ENCODE measurements at places on chromosomes 6 and 20.

GRCh38 chr20:63409066-63409833, 48.1 kb upstream of the CHRNA4 start:
- H3K4me3 ChIP-seq, result no peak overlapping the region
- no peaks in the 10 kb centered on the region for H3K36me3 ChIP-seq

- DNase-seq, result no peak
- no peaks in the 10 kb centered on the region for H3K4me1 ChIP-seq
- H3K36me3 ChIP-seq, result no peaks in the 10 kb centered on the region
- no peak overlapping the region for H3K27ac ChIP-seq
- no peak overlapping the region for H3K4me3 ChIP-seq
Measured at GRCh38 chr6:168410035-168410434, 30.9 kb upstream of the SMOC2 start.

- H3K4me3 ChIP-seq, result no peak overlapping the region
- no peaks in the 10 kb centered on the region for H3K4me1 ChIP-seq
- no peaks in the 10 kb centered on the region for H3K27me3 ChIP-seq
- no peaks in the 10 kb centered on the region for H3K36me3 ChIP-seq
- H3K27ac ChIP-seq, result no peak overlapping the region
- DNase-seq, result no peak
Measured at GRCh38 chr6:128251445-128252340, 268.7 kb downstream of the PTPRK start.

GRCh38 chr6:115545672-115545986, 515.1 kb downstream of the FRK start:
- no peaks in the 10 kb centered on the region for H3K27me3 ChIP-seq
- H3K36me3 ChIP-seq, result no peaks in the 10 kb centered on the region
- H3K4me1 ChIP-seq, result no peaks in the 10 kb centered on the region
- H3K27ac ChIP-seq, result no peak overlapping the region
- no peak for DNase-seq

- no peak overlapping the region for H3K27ac ChIP-seq
- H3K4me3 ChIP-seq, result no peak overlapping the region
- no peak for DNase-seq
- H3K4me1 ChIP-seq, result no peaks in the 10 kb centered on the region
- H3K27me3 ChIP-seq, result no peaks in the 10 kb centered on the region
Measured at GRCh38 chr6:133606852-133607251, 282.1 kb upstream of the TCF21 start.

GRCh38 chr6:165220045-165220444, 89.4 kb downstream of the C6orf118 start:
- H3K27me3 ChIP-seq, result no peaks in the 10 kb centered on the region
- H3K27ac ChIP-seq, result no peak overlapping the region
- no peak overlapping the region for H3K4me3 ChIP-seq
- H3K4me1 ChIP-seq, result no peaks in the 10 kb centered on the region
- DNase-seq, result no peak

- DNase-seq, result no peak
- H3K27ac ChIP-seq, result no peak overlapping the region
- no peaks in the 10 kb centered on the region for H3K36me3 ChIP-seq
- no peaks in the 10 kb centered on the region for H3K4me1 ChIP-seq
Measured at GRCh38 chr20:10897336-10897735, 223.5 kb upstream of the JAG1 start.

GRCh38 chr6:125798734-125799508, 8.2 kb downstream of the NCOA7 start:
- H3K36me3 ChIP-seq, result peaks cover 6% of the 10 kb centered on the region
- no peak overlapping the region for H3K27ac ChIP-seq
- no peak for DNase-seq
- H3K4me1 ChIP-seq, result peaks cover 56% of the 10 kb centered on the region
- no peaks in the 10 kb centered on the region for H3K27me3 ChIP-seq

DNA sequence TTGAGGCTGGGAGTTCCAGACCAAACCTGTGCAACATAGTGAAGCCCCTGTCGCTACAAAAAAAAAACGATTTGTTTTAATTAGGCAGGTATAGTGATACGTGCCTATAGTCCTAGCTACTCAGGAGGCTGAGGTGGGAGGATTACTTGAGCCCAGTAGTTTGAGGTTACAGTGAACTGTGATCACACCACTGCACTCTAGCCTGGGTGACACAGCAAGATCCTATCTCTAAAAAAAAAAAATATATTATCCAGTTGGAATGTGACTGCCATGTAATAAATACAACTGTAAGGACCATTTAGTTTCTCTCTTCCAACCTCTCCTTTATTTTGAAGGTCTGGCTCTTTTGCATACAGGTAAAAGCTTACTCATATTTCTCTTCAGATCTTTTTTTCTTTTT, 571.5 kb downstream of the UTRN start:
- H3K4me1 ChIP-seq, result no peaks in the 10 kb centered on the region
- no peak overlapping the region for H3K4me3 ChIP-seq
- no peak overlapping the region for H3K27ac ChIP-seq
- H3K36me3 ChIP-seq, result peaks cover 13% of the 10 kb centered on the region
- H3K27me3 ChIP-seq, result no peaks in the 10 kb centered on the region

DNA sequence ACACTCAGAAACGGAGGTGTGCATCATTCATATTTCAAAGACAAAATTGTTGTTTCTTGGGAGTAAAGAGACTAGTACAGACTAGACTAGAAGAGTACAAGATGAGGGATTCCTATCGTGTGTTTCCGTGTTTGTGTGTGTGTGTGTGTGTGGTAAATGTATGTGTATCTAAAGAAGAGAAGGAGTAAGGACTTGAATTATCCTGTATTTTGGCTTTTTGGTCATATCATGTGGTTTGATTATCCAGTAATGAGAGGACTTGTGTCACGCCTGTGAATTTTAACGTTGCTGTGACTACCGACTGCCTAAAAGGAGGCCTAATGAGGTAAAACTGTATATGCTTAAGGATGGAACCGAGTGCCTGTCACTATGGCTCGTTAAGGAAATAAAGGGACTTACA, 44.4 kb upstream of the MAP7 start:
- no peak overlapping the region for H3K27ac ChIP-seq
- DNase-seq, result no peak
- H3K36me3 ChIP-seq, result peaks cover 66% of the 10 kb centered on the region
- H3K4me3 ChIP-seq, result no peak overlapping the region

DNA sequence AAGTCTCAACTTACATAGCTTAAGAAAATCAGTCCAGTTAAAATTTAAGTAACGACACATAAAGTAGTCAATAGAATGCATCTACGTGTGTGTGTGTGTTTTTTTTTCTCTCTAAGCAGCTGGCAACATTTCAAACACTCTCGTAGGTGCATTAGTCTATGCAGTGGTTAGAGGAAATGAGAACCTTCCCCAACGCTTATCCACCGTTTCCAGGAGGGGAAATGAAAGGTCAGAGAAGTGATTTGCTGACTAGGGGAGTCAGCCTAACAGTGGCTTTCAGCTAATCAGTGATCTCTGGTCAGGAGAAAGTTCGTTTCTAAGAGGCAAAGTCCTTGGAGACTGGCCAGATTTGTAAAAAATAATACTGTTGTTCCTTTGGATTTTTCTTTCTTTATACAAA, 806.6 kb downstream of the C6orf118 start:
- H3K27me3 ChIP-seq, result no peaks in the 10 kb centered on the region
- H3K4me1 ChIP-seq, result no peaks in the 10 kb centered on the region

DNA sequence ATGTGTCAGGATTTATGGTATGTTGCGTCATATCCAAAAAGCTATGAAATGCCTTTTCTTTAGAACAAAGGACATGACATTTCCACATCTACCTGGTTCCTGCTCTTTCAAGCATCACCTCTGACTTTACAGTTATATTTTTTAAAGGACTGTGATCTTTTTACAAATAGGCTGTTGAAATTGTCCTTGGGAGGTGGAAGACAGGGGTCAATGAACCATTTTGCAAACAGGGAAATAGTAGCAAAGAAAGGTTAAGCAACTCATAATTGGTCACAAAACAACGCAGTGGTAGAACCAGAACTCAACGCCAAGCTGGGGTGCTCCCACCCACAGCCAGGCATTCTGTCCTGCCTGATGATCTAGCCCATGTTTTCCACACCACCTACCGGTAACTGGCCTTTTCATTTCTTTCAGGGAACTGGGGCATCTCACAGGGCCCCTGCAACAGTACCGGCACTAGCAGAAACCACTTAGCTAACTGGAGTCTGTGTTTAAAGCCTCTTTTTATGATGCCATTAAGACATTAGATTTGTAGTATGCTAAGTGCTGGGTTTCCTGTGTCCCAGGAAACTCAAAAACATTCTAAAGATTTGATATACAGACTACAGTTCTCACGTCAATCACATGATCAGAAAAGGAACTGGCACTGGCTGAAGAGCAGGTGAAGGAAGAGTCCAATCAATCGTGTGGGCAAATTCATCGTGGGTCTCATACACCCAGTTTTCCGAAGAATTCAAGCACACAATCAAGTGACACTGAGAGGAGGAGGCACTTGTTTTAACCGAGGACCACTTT, 13.9 kb downstream of the ZNF217 start:
- H3K4me3 ChIP-seq, result peak overlapping the region; percentile 37
- H3K27me3 ChIP-seq, result no peaks in the 10 kb centered on the region
- peaks cover 66% of the 10 kb centered on the region for H3K4me1 ChIP-seq
- H3K36me3 ChIP-seq, result peaks cover 56% of the 10 kb centered on the region

- no peaks in the 10 kb centered on the region for H3K4me1 ChIP-seq
- peak; percentile 47 for DNase-seq
- H3K36me3 ChIP-seq, result no peaks in the 10 kb centered on the region
- no peaks in the 10 kb centered on the region for H3K27me3 ChIP-seq
Measured at GRCh38 chr6:166351715-166352285, 9.5 kb upstream of the SFT2D1 start.

DNA sequence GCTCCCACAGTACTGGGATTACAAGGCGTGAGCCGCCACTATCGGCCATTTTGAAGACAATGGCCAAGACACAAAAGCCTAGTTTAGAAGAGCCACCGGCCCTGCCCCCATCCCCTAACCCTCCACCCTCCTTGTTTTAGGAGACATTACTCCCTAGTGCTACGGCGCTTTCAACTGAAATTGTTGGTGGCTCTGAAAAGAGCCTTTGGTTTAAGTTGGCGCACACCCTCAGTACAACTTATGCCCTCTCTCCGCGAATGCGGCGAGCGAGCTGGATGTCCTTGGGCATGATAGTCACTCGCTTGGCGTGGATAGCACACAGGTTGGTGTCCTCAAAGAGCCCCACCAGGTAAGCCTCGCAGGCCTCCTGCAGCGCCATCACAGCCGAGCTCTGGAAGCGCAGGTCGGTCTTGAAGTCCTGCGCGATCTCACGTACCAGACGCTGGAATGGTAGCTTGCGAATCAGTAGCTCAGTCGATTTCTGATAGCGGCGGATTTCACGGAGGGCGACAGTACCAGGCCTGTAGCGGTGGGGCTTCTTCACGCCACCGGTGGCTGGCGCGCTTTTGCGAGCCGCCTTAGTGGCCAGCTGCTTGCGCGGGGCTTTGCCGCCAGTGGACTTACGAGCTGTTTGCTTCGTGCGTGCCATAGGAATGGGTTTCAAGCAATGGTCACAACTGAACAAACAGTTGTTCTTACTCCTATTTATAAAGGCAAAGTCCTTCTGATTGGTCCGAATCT, 114.9 kb upstream of the BTN3A2 start:
- peak overlapping the region; percentile 58 for H3K4me3 ChIP-seq
- H3K27ac ChIP-seq, result peak overlapping the region; percentile 77
- peak; percentile 71 for DNase-seq

DNA sequence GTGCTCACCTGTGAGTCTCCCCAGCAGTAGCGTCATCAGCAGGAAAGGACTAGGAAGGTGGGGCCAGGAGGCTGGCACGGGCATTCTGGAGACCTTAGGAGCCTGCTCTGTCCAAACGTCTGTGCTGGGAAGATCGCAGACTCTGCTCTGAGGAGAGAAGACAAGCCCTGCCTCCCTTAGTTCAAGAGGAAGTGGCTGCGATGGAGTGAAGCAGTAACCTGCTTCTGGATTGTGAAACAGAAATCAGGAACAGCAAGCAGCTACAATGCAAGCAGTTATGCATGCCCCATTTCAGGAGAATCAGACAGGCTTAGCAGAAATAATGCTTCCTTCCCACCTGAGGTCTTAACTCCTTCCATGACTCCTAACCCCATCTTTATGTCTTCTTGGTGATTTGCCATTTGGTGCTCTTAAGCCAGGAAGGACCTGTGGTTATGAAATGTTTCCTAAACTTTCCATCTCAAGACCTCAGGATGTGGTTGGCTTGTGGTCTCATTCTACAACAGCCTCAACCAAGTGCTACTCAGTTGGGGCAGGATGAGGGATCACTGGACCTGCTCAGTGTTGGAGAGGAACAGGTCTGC, at the start of gene SIRPB1:
TSS of gene SIRPB1 (minus strand) at position 149 of the 584 bp plus-strand sequence. CDS start at position 84, 65 bp downstream.
- peak; percentile 55 for DNase-seq
- H3K36me3 ChIP-seq, result no peaks in the 10 kb centered on the region
- peak within 1 kb of the TSS; percentile 64 for H3K27ac ChIP-seq

GRCh38 chr6:21149470-21149869, 444.1 kb upstream of the SOX4 start:
- H3K27me3 ChIP-seq, result no peaks in the 10 kb centered on the region
- H3K4me3 ChIP-seq, result no peak overlapping the region
- H3K36me3 ChIP-seq, result no peaks in the 10 kb centered on the region
- DNase-seq, result no peak

DNA sequence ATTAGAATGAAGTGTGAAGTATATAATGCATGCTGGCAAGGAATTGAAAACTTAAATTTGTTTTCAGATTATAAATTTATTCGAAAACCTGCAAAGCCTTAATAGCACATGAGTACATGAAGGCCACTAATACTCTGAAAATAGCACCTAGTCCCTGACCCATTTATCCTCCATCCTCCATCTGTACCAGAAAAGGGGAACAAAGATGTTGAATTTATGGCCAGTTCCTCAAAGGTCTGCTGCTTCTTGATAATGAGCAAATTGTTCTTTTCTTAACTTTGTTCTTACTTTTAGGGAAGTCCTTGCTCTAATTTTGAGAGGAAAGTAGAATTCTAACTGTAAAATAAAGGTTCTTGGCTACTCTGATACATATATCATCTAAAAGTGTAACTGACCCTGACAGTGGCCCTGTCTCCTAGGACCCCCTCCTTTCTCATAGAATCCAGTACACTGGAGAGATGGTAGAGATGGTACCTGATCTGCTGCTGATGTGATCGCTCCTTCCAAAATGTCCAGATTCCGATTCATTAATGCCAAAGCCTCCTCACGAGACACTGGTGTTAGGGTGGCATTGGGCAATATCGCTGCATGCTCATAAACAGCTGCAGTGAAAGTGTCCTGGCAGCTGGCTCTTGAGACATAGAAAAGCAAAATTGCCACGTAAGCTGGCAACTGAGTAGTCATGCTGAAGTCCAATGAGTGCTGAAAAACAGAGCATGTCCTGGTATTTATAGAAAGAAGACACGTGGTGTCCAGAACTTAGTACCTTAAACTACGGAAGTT, at the start of gene VNN1:
TSS of gene VNN1 (minus strand) at position 704 of the 783 bp plus-strand sequence. CDS start at position 684, 20 bp downstream.
- no peak within 1 kb of the TSS for H3K4me3 ChIP-seq
- no peaks in the 10 kb centered on the region for H3K4me1 ChIP-seq
- H3K27me3 ChIP-seq, result no peaks in the 10 kb centered on the region
- no peak for DNase-seq
- no peaks in the 10 kb centered on the region for H3K36me3 ChIP-seq
- peak within 1 kb of the TSS; percentile 68 for H3K27ac ChIP-seq

DNA sequence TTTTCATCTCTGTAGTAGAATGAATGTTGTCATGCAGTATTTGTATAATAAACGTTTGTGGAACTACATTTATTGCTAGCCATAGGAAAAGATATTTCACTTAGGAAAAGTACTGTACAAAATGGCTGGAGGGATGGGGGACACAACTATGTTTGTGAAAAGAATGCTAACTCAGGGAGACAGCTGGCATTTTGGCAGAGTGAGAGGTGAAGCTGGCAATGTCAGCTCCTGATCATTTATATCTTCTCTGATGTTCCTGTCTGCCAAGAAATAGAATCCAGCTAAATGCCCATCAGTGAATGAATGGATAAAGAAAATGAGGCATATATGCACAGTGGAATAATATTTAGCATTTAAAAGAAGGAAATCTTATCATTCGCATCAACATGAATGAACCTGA, 313.0 kb upstream of the IRAK1BP1 start:
- H3K4me1 ChIP-seq, result no peaks in the 10 kb centered on the region
- H3K27ac ChIP-seq, result no peak overlapping the region
- DNase-seq, result no peak
- H3K36me3 ChIP-seq, result no peaks in the 10 kb centered on the region
- no peak overlapping the region for H3K4me3 ChIP-seq

All from lower lobe of right lung (tissue), 2 donors.